GF-D8 (cell line): ENCODE measurements at places on chromosomes 1 and 21.

- DNase-seq: no peak
These were observed 15.3 kb downstream of the RSPH1 start for GRCh38 chr21:42480736-42481135.

DNA sequence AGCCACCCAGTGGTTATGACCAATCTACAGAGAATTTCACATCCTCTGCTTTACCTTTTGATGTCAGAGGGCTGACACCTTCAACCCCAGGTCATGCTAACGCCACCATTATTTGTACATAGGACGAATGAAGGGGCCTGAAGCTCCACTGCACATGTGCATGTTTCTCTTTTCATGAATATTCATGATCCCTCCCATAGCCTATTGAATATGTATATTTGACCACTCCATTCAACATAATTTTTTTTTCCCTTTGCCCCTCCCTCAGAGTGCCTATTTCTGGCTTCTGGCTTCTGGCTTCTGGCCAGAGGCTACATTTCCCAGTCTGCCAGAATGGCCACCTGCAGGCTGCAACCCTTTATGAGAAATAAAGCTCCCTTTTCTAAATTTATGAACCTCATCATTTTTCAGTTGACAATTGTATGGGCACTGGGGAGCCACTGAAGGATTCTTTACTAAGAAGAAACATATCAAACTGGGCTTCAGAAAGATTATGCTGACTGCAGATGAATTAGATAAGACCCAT, 406.7 kb downstream of the SIPA1L2 start:
- DNase-seq: no peak

- DNase-seq: no peak
These were observed 8.8 kb downstream of the TSEN15 start for GRCh38 chr1:184060316-184060715.

DNA sequence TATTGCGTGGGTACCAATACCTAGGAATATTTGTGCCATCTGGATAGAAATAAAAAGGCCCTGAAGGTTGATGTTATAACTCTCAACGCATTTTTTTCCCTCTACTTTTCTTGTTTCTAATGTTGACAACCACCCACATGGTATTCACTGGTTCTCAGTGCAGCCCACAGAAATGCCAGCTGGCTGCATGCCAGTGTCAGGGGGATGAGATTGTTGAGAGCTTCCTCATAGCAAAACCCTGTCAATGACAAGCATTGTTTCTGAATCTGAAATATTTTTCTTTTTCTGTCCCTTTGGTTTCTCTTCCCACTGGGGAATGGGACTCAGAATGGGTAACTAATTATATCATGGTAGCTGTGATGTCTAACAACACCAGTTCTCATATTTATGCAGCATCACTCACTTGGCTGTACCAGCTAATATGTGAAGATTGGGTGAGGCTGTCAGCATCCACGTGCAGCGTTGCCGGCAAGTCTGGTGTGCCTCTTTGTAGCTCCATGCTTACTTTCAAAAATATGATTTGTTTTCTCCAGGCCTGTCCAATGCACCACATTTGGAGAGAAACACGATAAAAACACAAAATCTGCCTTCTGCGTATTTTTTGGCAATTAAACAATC, 284.6 kb downstream of the PTBP2 start:
- no peak for DNase-seq

DNA sequence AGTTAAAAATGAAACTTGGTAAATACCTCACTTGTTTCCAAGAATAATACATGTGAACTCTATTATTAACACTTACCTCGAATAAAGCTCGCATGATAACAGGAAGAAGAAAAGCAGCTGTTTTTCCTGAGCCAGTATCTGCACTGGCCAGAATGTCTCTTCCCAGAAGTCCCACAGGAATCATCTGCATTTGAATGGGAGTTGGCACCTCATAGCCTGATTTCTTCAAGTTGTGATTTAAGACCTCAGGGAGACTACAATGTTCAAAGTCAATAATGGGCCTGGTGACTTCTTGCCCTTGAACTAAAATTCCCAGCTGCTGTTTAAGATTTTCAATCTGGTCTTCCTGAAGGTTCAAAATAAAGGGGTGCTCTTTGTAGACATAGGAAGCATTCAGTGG, 3.8 kb downstream of the DDX59 start:
- DNase-seq: no peak

GRCh38 chr1:115067161-115067859, 22.0 kb downstream of the TSPAN2 start:
- no peak for DNase-seq

GRCh38 chr1:44318097-44319088, 36.7 kb downstream of the ERI3 start:
- DNase-seq: no peak

DNA sequence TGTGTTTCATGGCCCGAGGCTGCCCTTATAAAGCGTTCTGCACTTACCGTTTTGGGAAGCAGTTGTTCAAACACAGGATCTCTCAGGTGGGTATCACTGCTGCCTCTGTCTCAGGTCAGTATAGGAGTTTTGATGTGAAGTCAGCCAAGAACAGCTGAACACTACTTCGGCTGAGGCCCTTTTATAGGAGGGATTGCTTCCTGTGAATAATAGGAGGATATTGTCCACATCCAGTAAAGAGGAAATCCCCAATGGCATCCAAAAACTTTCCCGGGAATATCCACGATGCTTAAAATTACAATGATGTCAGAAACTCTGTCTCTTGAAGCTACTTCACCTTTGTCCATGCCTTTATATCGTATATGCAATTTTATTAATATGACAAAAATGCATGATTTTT, at the start of gene SELE:
SELE (minus strand) TSS at position 156 of the 400 bp plus-strand sequence. CDS start 467 bp downstream, outside the sequence.
- DNase-seq: no peak

- DNase-seq: peak; percentile 30
These were observed 31.3 kb upstream of the JUN start for GRCh38 chr1:58815069-58815685.

DNA sequence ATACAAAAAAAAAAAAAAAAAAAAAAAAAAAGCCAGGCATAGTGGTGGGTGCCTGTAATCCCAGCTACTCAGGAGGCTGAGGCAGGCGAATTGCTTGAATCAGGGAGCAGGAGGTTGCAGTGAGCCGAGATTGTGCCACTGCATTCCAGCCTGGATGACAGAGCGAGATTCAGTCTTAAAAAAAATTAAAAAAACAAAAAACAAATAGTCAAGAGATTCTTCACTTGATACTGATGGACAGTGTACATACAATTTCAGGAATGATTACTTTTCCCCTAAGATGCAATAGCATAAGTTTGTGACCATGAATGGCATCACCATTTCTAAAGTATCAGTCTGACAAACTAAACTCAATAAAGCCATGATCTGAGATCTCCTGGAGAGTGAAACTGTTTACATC, 60.8 kb upstream of the IVNS1ABP start:
- DNase-seq: no peak

GRCh38 chr1:103362348-103363007, 163.0 kb upstream of the RNPC3 start:
- DNase-seq: no peak

DNA sequence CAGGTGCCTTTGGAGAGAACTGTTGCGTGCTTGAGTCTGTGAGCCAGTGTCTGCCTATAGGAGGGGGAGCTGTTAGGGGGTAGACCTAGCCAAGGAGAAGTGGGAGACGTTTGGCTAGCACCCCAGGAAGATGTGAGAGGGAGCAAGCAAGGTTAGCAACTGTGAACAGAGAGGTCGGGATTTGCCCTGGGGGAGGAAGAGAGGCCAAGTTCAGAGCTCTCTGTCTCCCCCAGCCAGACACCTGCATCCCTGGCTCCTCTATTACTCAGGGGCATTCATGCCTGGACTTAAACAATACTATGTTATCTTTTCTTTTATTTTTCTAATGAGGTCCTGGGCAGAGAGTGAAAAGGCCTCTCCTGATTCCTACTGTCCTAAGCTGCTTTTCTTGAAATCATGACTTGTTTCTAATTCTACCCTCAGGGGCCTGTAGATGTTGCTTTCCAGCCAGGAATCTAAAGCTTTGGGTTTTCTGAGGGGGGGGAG, 2.4 kb downstream of the BTG2 start:
- DNase-seq: no peak

DNA sequence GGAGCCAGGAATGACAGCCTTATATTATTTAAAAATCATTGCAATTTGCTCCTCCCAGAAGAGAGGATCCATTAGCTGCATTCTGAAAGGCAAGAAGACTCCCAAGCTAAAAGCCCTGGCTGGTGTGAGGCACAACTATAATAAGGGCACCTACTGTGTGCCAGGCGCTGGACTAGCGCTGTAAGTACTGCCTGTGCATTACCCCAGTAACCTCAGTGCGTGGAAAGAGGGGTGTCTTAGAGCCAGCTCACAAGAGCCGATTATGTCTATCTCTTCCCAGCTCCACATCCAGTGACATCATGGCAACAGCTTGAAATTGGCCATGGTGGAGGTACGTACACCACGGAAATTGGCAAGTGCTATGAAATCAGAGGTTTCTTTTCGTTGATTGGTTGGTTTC, 141.7 kb upstream of the IRF2BP2 start:
- DNase-seq: no peak

DNA sequence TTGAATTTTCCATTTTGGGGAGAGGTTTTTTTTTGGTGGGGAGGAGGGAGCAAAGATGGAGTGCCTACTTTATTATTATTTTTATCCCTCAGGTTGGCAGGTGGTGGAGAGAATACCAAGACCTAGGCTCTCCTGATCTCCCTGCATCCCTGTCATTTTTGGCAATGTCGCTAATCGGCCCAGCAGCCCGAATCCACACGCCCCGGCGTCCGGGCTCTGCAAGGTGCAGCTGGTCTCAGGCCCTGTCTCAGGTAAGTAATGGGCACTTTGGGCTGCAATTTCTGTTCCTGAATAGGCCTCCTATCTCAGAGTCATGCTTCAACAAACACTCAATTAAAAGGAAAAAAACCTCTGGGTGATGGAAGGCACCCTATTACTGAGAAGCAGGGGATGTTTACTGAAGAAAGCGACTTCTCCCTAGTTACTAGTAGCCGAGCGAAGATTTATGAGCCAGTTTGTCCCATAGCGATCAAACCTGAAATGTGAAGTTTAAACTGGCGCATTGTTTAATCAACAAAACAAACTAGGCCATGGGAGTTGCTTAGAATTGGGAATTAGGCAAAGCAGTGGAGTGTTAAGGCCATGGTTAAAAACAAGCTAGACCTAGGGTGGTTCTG, 137.8 kb downstream of the RWDD3 start:
- no peak for DNase-seq

GRCh38 chr1:5829414-5829813, 162.8 kb downstream of the NPHP4 start:
- no peak for DNase-seq

- DNase-seq: no peak
These were observed 85.1 kb downstream of the NID1 start for GRCh38 chr1:235979716-235980333.

DNA sequence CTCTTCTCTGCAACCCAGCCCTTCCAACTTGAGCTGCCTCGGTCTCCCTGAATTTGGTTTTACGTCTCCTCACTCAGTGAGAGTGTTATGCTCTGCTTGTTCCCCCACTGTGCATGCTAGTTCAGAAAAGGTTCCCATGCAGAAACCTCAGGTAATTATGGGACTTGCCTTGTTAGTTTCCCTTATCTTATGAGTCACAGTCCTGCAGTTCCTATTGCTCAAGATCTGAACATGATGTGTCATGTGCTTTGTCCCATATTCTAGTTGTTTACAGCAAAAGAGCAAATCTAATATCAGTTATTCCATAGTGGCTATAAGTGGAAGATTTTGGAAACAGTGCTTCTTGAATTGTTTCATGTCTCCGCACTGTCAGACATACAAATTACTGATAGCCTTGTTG, 74.4 kb downstream of the DUSP10 start:
- DNase-seq: no peak

DNA sequence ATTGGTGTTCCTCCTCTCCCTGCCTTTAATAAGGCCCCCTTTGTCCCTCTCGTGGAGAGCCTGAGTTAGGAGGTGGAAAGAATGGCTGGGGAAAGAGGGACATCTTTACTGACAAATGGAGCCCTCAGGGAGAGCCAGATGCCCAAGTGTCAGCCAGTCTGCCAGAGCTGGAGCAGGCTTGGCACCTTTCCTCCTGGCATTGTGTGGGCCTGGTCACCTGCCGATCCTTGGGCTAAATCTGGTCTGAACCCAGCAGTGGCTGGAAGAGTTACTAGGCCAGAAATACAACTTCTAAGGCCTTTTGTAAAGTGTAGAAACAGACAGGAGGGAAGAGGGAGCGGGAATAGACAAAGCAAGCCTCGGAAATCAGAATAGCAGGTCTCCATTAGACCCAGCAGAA, 24.9 kb downstream of the VANGL1 start:
- DNase-seq: no peak

DNA sequence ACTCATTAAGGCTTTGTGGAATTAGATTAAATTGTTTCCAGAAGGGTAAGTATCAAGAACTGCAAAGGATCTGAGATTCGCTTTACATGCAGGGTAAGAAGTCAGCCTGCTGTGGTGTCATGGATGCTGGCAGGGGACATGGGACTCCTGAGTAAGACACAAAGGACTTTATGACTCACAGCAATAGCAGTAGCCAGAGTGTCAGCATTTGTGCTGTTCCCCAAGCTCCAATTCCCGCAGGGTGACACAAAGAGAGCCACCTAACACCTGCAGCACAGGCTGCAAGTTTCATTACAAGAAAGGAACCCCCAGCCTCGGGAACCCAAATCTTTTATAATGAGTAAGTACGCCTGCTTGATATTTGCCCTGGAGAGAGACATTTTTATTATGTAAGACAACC, 298.1 kb upstream of the POU3F1 start:
- no peak for DNase-seq

DNA sequence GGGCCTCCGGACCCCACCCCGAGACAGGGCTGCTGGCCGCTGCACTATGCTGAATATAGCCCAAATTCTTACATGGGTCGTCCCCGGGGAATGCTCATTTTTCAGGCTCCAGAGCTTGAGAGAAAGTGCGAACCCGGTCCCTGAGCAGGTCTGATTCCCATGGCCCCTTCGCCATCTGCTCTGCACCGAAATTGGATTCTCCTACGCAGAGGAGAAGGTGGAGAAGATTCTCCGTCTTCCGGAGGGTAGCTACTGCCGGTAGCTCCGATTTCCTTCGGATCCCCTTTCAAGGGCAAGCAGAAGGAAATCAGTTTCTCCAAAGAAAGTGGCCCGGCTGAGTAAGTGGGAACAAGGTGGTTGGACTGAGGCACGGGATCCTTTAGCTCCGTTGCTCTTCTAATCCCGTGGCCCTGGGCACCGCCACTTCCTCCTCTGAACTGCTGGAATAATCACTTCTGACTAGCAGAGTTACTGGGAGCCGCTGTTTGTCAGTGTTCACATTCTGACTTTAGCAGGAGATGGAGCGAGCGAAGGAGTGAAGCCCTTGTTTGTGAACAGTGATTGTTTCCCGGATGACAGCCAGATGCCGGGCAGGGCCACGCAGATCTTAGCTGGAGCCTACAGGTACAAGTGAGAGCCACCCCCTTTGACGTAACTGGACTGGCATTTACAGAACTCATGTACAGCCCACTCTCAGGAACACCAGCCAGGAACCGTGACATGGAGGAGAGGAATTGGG, 1.1 kb upstream of the ZNF496 start:
- DNase-seq: no peak

DNA sequence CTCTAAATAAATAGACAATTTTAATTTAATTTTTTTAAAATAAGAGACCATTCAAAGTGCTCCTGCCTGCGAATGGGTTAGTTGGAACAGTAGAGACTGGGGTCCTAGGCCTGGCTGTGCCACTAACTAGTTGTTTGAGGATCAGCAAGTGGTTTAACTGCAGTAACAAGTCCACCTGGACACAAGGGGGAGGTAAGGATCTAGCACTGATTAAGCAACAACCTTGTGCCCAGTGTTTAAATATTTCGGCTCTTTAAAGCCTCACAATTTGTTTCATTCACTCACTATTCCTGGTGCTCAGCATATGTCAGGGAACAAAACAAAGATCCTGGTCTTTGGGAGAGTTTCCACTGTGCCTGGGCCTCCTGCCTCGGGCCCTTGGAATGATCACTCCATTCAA, 1.6 kb upstream of the AGT start:
- DNase-seq: no peak
